NCI-H2081 (cell line): ENCODE measurements at places on chromosomes 12 and 14.

- DNase-seq: no peak
Measured at GRCh38 chr12:103634732-103635131, 47.7 kb downstream of the STAB2 start.

DNA sequence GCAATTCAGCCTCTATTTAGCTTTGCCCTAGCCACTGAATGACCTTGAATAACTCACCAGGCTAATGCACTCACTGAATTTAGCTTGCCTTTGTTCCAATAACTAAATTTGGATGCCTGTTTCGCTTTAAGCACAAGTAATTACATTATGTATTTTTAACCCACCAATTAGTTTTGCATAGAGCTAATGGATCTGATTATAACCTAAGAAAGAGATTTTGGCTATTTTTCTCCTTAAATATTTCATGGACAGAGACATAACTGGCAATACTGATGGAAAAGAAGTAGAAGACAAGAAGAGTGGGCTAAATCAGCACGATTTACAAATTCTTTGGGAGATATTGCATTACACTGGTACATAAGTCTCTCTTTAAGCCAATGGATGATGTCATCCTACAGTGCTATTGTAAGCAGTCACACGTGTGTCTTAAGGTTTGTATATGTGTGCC, 85.7 kb downstream of the AKAP6 start:
- no peak for DNase-seq

DNA sequence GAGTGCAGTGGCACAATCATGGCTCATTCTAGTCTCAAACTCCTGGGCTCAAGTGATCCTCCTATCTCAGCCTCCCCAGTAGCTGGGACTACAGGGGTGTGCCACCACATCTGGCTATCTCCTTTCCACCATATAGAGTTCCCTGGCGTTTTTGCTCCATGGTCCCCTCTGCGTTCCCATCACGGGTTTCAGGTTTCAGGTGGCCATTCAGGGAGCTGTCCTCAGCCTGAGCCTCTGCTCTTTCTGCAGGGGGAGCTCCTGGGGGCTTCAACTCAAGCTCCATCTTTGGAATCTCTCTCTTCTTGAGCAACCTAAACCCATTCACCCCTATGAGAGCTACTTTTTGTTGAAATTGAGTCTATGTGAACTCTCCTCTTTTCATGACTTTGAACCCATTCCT, 11.6 kb downstream of the SMIM41 start:
- DNase-seq: no peak

DNA sequence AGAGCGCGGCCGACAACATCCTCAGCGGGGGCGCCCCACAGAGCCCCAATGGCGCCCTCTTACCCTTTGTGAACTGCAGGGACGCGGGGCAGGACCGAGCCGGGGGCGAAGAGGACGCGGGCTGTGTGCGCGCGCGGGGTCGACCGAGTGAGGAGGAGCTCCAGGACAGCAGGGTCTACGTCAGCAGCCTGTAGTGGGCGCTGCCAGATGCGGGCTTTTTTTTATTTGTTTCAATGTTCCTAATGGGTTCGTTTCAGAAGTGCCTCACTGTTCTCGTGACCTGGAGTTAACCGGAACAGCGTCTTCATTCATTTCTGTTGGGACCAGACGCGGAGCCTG, 103.8 kb upstream of the FKBP4 start:
- no peak for DNase-seq

DNA sequence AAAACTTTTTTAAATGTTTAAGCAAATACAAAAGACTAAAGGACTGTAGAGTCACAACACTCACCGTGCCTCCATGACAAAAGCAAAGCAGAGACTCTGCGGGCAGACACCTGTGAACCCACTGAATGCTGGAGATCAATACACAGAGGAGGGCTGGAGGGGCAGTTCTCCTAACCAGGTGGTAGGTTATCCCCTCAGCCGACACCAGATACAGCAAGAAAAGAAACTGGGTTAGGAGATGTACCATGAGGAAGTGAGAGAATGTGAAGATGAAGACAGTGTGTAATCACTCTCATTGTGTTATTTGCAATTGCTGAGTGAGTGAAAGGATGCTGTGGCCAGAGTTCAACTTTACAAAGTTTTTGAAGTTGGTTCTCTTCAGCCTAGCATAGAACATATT, 480.3 kb downstream of the BCL11B start:
- no peak for DNase-seq

- DNase-seq: no peak
Measured at GRCh38 chr14:36859119-36859518, 197.5 kb downstream of the PAX9 start.

- no peak for DNase-seq
Measured at GRCh38 chr12:22335794-22336166, 1.3 kb upstream of the ST8SIA1 start.

- no peak for DNase-seq
Measured at GRCh38 chr12:20142956-20143355, 225.4 kb upstream of the PDE3A start.

GRCh38 chr12:68803948-68804656, 3.9 kb upstream of the MDM2 start:
- no peak for DNase-seq

GRCh38 chr12:104567832-104568486, 111.2 kb downstream of the CHST11 start:
- DNase-seq: no peak

DNA sequence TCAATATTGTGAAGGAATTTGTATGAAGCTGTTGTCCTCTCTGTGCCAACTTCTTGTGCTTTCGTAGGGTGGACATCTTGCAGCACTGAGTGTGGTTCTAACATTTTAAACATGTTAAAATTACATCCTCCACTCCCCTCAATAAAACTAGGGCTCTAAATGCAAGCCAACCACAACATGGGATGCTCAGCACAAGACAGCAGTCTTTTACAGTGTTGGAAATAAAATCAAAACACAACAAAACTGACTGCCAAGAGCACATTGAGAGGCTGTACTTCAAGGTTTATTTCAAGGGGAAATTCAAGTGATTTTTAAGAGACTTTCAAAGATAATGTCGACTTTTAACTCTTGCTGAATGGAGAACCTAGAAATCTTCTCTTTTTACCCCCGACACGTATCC, 396.9 kb downstream of the TMTC2 start:
- no peak for DNase-seq

GRCh38 chr14:54435500-54435981, 5.6 kb downstream of the CNIH1 start:
- no peak for DNase-seq

GRCh38 chr14:50186107-50186506, 45.3 kb downstream of the SOS2 start:
- no peak for DNase-seq

DNA sequence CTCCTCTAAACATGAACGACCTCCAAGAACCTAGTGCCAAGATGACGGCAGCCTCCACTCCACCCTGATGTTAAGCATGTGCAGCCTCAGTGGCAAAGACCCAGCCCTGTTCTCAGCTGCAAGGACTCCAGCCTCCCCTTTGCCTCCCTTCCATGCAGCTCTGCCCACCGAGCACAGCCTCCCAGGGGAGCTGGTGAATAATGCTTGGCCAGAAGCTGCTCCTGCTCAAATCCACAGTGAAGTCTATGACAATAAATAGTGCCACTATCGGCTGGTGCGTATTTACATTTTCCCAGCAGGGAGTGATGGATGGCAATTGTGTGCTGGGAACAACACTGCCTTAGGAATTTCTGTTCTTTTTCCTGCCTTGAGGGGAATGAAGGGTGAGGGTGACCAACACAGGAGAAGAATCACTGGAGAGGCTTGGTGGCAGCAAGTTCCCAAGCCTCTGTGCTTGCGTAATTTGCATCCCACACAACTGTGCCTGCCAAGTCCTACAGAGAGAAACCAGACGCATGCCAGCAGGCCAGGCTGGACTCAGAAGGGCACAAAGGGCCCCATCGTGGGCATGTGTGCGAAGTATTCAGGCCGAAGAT, 29.9 kb upstream of the TC2N start:
- DNase-seq: peak; percentile 38

DNA sequence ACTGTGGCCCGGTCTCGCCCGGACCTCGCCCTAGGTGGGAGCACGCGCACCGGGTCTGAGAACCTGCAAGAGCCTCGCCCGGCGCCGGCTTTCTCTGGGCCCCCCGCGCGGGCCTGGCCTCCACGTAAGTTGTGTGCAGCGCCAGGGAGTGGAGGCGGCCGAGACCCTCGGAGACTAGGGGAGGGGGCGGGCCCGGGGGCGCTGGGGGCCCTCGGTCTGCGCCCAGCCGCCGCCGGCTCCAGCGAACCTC, 183 bp upstream of the PRMT8 start:
- DNase-seq: no peak

DNA sequence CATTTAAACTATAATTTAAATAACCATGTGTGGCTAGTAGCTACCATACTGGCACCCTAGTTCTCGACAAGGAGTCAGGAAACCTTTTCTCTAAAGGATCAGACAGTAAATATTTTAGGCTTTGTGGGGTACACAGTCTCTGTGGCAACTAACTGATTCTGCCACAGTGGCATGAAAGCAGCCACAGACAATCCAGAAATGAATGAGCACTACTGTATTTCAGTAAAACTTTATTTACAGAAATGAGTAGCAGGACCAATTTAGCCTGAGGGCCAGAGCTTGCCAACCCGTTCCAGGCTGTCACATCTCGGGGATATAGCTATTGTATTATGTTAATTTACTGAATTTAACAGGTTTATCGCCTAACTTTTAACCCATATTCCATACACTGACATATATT, 278.7 kb downstream of the ITPR2 start:
- DNase-seq: no peak

GRCh38 chr12:126418400-126418799, 1353.2 kb downstream of the AACS start:
- no peak for DNase-seq

GRCh38 chr12:57127101-57127725, 1.1 kb upstream of the LRP1 start:
- DNase-seq: peak; percentile 16
